Jurkat, Clone E6-1 (cell line): ENCODE measurements at places on chromosomes 16 and 17.

DNA sequence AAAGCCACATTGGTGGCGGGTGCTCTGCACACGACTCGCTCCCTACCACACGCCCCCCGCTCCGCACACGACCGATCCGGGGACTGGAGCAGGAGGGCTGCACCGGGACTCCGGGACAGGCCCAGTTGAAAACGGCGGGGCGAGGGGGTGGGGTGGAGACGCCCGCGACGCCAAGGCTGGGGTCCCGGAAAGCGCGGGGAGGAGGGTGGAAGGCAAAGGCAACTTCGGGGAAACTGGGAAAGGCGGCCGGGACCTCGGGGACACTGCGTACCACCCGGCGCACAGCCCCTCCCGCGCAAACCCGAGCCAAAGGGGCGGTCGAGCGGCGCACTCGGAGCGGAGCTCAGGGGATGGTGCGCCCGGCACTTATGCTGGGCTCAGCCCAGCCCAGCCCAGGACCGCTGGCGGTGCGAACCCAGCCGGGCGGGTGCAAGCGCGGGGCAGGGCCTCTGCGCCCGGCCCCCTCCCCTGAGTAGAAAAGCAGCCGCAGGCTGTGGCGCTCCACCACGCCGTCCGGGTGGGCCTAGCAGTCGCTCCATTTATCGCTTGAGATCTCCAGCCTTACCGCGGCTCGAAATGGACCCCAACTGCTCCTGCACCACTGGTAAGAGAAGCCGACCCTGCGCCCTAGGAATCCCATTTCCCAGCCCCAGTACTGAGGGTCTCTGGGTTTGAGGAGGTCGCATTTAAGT, at the start of gene MT1M:
TSS of gene MT1M (plus strand) at position 504 of the 692 bp plus-strand sequence. CDS start at position 577, 73 bp downstream.
- no peak for DNase-seq

GRCh38 chr17:52140601-52141000, 17.9 kb downstream of the CA10 start:
- no peak for DNase-seq

DNA sequence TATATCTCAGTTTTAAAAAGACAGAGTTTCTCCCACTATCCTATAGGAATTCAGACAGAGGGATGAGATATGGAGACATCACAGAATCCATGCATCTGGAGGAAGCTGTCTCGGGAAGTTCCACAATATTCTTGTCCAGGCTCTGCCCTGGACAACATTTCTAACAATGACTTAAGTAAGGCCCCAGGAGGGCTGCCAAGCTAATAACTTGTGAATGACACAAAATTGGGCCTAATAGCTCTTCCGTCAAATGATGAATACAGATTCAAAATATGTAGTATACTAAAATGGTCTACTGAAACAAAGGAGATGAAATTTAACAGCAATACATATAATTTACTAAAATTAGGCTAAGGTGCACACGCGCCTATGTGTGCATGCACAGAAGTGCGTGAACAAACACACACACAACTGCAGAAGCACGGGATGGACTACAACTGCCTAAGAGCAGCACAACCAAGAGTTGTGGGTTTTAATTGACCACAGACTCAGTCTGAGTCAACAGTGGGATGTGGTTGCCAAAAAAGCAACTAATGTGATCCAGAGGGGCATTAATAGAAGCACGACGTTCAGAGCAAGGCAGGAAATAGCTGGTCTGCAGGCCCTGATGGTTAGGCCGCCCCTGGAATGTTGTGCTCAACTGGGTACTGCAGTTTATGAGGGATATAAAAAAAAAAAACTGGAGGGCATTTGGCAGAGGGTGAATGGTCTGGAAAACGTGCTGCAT, 26.3 kb upstream of the HS3ST2 start:
- DNase-seq: peak; percentile 71

DNA sequence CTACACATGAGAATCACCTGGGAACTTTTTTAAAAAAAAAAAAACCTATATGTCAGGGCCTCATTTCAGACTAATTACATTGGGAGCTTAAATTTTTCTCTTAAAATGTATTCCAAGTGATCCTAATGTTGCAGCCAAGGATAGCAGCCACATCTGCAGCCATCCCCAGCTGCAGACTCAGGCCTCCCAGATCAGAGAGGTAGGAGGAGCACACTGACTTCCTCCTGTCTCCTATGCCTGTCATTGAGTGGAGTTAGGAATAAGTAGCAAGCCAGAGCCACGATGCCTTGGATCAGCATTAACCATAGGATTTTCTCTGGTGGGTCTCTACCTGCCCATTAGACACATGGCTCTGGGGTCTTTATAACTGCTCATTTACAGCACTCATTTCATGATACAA, 463.5 kb downstream of the HS3ST4 start:
- no peak for DNase-seq

GRCh38 chr17:36938566-36939051, 1.3 kb downstream of the LHX1 start:
- no peak for DNase-seq

DNA sequence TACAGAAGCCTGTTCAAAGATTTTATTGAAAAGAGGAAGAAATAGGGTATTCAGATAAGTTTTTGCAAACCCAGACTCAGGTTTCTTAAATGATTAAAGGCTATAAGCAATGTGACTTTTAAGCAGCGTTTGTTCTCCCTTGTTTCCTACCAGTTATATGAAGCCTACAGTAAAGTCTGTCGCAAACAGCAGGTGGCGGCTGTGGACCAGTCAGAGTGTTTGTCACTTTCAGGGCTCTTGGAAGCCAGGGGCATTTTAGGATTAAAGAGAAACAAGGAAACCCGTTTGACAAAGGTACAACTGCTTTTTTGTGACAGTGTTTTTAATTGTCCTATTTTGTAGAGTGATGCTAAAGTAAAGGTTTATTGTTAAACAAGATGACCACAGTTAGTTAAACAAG, 7.7 kb upstream of the RARA start:
- no peak for DNase-seq
